Activated CD4-positive, CD25-positive, alpha-beta regulatory T cell treated with anti-CD3 and anti-CD28 coated beads, Interleukin-2, amount 50 U/mL, for 24 hours (primary cell): ENCODE measurements at places on chromosomes 7 and 10.
A peak's percentile ranks its signal among the peaks of the same experiment; 100 is the strongest.

- no peak for ATAC-seq
These were observed 300.9 kb upstream of the MTPN start for GRCh38 chr7:136278057-136278456.

DNA sequence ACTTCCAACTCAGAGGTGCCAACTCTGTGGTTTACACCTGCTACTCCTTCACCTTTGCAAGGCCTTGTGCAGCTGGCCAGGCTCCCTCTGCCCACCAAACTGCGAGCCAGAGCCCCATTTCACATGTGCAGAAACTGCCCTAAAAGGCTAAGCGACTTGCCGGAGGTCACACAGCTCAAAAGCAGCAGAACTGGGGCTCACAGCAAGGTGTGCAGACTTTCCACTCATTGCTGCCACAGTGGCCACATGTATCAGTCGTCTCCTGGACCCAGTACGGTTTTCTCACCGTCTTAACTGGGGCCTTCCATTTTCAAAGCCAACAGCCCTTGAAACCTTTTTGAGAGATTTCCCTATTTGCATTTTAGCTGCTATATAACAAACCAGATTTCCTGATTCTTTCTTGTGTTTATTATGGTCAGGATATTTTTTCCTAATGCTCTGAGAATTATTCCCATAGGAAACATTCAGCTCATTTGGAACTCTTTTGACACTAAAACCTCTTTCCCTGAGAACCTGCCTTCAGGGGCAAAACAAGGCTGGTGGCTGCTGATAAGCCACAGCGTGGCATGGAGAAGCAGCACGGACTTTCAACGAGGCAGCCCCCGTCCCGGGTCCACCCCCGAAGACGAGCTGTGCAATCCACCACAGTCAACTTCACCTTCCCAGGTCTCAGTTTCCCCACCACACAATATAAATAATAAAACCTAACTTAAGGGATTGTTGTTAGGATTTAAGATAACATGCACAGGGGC is 29.9 kb downstream of the SORBS1 start:
- no peak for ATAC-seq

GRCh38 chr7:42407833-42408232 is 170.8 kb upstream of the GLI3 start:
- no peak for ATAC-seq

DNA sequence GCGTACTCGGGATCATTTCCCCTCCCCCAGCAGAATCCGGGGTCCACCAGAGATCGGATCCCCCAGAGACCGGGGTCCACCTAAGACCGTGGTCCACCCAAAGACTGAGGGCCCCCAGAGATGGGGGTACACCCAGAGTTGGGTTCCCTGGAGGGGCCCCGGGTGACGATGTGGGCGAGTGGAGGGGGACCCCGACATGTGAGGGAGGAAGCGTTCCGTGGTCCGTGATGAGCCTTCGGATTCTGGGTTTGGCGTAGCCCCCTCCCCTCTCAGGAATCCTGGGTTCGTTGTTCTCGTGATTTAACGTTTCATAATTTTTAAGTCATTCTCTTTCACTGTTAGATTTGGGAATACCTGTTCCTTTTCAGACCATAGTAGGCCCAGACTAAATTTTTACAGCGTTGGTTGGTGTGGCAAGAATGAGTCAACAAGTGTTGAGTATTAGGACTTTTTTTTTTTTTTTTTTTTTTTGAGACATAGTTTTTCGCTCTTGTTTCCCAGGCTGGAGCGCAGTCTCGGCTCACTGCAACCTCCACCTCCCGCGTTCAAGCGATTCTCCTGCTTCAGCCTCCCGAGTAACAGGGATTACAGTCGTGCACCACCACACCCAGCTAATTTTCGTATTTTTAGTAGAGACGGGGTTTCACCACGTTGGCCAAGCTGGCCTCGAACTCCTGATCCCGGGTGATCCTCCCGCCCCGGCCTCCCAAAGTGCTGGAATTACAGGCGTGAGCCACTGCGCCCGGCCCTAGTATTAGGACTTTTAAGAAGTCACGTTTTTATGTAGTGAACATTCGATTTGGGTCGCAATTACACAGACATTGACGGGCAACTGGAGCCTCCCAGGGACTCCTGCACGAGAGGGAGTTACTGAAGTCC is 672 bp downstream of the GTPBP4 start:
- peak; percentile 37 for ATAC-seq

- no peak for ATAC-seq
These were observed 562.7 kb downstream of the PTPRN2 start for GRCh38 chr7:158024881-158025280.

- peak; percentile 25 for ATAC-seq
These were observed 91.2 kb upstream of the INSIG1 start for GRCh38 chr7:155206318-155207020.

DNA sequence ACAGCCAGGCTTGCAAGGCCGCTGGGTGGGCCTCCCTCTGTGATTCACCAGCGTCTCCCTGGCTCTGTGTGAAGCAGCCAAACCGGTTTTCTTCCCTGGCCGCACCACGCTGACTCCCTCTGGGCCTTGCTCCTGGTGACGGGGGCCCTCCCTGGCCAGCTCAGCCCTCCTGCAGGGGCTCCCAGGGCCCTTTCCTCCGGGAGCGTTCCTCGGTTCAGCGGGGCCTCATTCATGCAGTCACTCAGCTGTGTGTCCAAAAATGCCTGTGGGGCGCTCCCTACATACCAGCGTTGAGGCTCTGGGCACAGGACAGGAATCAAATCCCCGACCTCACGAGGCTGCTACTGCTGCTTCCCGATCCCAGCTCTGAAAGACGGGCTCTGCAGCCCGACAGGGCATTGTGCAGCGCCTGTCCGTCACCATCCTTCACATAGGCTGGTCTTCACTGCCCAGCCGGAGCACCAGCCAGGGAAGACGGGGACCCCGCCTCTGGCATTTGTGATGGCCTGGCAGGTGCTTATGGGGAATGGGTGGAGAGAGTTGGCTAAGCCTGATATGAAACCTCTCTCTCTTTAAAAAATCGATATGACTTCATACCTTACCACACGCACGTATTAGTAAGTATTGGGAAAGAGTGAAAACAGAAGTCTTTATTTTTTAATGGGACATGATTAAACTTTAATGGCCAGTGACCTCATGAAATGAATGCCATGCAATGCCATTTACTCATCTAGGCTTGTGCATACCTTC is 110.0 kb upstream of the SHH start:
- ATAC-seq = no peak

DNA sequence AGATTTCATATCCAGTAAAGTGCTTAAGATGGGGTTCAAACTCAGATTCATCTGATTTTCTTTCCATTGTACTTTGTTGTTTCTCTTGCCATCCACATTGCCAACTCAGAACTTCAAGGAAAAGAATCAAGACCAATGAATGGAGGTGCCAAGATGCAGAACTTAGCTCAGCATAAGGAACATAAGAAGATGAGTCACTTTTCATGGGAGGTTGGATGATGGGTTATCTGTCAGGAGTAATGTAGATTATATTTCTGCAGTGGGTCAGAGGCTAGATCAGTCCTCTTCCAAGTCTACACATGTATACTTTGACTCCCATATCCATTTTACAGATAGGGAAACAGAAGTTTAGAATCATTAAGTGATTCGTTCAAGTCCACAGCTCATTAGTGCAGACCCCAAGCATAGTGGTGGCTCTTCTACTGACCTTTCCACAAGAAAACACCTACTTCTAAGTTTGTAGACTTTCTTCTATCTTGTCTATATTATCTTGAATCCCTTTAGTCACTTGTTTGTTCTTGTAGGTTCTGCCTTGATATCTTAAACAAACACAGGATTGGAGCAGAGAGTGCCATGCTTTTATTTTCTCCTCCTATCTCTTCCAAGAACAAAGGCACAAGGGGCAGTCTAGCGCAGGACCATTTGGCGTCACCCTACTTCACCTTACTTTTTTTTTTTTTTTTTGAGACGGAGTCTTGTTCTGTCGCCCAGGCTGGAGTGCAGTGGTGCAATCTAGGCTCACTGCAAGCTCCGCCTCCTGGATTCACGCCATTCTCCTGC is 14.0 kb upstream of the ADD3 start:
- ATAC-seq = no peak

DNA sequence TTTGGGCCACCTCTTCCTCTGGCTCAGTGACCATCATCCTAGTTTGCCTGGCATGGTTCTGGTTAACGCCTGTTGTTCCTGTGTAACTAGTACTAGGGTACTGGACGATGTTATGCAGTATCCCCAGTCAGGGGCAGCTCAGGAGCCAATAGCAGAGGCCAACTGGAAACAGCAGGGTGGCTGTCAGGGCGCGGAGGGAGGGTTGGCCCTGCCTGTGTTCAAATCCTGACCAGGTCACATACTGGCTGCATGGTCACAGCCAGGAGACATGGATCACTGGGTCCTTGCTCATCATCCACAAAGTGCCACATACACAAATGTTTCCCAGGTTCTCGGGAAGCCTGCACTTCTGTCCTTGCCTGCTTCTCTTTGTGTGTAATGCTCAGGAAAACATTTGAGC is 12.3 kb upstream of the RBP3 start:
- no peak for ATAC-seq

- ATAC-seq = no peak
These were observed 9.5 kb downstream of the RNF32 start for GRCh38 chr7:156650042-156650441.

GRCh38 chr7:14762561-14762960 is 140.0 kb downstream of the DGKB start:
- ATAC-seq = no peak

- no peak for ATAC-seq
These were observed 780 bp downstream of the CYP3A5 start for GRCh38 chr7:99679032-99679399.
